ENCODE measurements at places on chromosomes 5 and 9.

GRCh38 chr9:23539311-23539710, 286.7 kb downstream of the ELAVL2 start:
- DNase-seq: no peak

DNA sequence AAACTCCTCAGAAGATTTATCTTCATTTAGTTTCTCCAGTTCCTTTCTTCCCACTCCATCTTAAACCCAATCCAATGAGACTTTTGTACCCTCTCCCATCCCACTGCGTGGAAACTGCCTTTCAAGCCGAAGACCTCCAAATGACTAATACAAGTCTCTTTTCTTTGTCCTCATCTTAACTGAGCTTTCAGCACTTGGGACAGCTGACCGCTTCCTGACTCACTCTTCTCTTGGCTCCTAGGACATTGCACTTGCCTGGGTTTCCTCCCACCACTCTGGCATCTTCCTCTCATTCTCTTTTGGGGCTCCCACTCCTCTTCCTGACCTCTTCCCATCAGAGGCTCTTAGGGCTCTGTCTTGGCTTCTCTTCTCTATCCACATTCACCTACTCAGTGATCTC, 243.7 kb downstream of the HSPA4 start:
- DNase-seq: no peak

DNA sequence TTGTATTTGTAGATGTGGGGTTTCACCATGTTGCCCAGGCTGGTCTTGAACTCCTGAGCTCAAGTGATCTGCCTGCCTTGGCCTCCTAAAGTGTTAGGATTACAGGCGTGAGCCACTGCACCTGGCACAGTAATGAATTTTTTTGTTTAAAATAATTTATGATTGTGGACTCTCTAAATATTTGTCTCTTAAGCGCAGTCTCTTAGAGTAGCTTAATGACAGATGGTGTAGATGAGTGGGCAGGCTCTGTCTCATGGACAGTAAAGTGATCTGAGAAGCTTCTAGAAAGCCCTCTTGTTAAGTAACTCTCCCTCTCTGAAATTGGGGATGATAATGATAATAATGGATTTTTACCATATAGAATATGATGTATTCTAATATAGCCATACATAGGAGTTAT, 47.5 kb upstream of the KIAA1958 start:
- no peak for DNase-seq

- DNase-seq: no peak
Measured at GRCh38 chr5:124349931-124350330, 396.5 kb downstream of the ZNF608 start.

- DNase-seq: no peak
Measured at GRCh38 chr5:73151766-73152410, 21.1 kb upstream of the TMEM174 start.

DNA sequence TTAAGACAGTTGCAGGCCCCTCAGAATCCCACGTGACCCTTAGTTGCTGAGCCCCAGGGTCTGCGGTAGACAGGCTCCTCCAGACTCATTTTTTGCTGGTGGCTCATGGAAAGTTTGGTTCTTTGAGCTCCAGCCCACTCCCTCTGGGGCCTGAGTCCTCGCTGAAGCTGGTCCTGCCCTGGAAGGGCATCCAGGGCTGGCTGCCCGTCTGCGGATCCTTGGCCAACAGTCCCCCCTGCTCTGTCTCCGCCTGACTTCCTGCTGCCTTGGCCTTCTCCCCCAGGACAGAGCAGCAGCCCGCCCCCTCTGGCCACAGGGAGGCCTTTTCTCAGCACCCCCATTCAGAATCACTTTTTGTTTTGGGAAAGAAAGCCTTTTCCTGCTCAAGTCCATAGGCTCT, 24.4 kb downstream of the SLC6A7 start:
- no peak for DNase-seq

GRCh38 chr5:64615895-64616294, 74.4 kb upstream of the SHISAL2B start:
- no peak for DNase-seq

- no peak for DNase-seq
Measured at GRCh38 chr5:145975361-145976066, 39.1 kb downstream of the SH3RF2 start.

DNA sequence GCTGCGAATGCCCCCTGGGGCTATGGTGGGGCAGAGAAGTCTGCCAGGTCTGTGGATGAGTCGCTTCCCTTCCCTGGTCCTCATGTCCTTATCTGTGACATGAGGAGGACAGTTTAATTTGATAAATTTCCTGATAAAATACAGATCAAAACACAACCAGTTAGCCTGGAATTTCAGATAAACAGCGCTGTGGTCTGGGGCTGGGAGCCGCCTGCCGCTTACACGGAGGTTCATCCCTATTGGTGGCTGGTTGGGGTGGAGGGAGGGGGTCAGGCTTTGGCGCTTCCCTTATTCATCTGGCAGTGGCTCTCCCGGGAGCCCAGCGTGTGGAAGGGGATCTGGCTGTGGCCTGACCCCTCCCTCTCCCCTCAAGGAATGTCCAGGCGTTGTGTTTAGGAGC, 17.9 kb downstream of the CRB2 start:
- no peak for DNase-seq

DNA sequence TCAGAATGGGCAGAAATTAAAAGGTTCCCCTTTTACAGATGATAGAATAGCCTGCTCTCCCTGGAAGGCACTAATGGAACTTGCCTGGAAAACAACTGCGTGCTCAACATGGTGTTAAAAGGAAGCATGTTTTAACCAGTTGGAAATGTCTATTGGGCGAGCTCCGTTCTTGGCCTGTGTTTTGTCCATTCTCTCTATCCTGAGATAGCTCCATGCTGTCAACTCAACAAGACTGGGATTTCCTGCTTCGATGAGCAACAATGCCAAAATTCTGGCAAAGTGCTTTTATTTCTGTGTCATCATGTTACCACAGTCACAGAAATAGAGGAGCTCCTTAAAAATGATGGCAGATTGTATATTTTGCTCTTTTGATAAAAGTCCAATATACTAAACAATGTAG, 198.3 kb downstream of the PLK2 start:
- no peak for DNase-seq
